Gastrocnemius medialis (tissue), 4 donors: ENCODE measurements at places on chromosomes 6 and 20.

DNA sequence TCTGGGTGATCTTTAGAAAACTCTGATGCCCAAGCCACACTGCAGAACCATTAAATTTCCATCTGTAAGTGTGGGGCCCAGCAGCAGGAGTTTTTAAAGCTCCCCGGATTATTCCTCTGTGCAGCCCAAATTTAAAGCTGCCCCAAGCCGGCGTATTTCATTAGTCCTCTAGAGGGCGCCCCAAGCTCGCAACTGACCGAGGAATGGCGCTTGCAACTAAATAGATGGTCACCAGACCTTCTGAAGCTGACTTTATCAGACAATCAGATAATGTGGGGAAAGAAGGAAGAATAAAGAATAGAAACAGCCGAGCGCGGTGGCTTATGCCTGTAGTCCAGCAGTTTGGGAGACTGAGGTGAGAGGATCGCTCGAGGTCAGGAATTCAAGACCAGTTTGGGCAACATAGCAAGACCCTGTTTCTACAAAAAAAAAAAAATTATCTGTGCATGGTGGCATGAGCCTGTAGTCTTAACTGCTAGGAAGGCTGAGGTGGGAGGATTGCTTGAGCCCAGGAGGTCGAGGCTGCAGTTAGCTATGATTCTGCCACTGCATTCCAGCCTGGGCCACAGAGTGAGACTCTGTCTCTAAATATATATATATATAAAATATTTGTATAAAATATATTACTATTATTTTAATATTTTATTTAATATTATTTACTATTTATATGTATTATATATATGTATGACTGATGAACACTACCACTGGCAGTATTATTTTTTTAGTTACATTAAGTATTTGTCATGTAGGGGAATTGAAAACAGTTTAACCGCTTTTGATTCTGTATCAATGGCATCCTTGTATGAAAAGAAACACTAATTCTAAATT, 56.0 kb downstream of the OTOR start:
- DNase-seq: no peak

GRCh38 chr20:35333606-35334005, 41.4 kb upstream of the FAM83C start:
- no peak for DNase-seq

GRCh38 chr6:158744986-158745430, 74.2 kb downstream of the EZR start:
- DNase-seq: no peak

GRCh38 chr20:59160389-59161115, 3.1 kb upstream of the ZNF831 start:
- DNase-seq: no peak

DNA sequence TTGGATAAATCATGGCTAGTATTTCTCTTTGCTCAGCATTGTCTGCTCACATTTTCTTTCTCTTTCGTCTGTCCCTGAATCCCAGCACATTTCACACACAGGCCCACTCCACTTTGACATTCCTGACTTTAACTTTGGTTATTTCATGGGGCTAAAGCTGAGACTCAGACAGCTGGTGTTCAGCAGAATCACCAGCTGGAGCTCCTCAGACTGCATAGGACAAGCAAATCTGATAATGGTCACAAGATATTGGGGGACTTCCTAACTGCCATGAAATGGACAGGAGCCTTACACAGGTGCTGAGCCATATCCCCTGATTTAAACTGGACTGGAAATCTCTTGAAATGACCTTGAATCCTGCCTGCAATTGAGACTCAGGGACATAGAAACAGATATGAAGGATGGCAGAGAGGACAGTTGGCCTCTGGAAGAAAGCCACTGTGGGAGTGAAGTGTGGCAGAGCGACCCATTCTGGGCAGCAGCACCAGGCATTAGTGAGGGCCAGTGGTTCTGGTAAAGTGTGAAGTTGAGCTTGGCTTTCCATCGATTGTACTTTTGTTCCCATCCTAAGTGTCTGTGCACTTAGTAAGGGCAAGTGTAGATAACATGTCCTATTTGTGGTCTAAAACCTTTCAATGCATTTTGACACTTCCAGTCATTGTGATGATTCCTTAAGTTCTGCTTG, 10.0 kb upstream of the IFNGR1 start:
- DNase-seq: no peak

- DNase-seq: no peak
Measured at GRCh38 chr20:53773792-53774401, 180.3 kb upstream of the ZNF217 start.

DNA sequence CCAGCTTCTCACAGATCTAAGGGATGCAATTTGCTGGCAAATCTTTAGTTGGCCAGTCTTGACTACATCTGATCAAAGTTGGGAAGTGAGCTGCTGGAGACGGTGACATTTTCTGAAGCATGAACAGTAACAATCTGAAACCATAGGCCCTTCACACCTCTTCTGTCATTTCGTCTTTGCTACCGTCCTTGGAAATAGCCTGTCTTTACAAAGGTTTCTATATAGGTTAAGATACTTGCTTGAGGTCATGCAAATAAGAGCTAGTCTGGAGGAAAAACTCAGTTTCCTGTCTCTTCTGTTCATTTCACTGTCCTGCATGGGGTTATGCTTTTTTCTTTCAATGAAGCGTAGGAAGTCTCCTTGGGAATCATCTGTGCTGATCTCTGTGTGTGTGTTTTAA, 55.6 kb downstream of the CARMIL1 start:
- DNase-seq: no peak

GRCh38 chr6:138571585-138572166, 72.4 kb upstream of the NHSL1 start:
- DNase-seq: no peak

- no peak for DNase-seq
Measured at GRCh38 chr6:126361832-126362440, 22.0 kb downstream of the CENPW start.

GRCh38 chr6:36136034-36136433, 5.7 kb downstream of the MAPK13 start:
- DNase-seq: no peak

- DNase-seq: no peak
Measured at GRCh38 chr6:44255105-44255808, 2.1 kb downstream of the SLC35B2 start.

DNA sequence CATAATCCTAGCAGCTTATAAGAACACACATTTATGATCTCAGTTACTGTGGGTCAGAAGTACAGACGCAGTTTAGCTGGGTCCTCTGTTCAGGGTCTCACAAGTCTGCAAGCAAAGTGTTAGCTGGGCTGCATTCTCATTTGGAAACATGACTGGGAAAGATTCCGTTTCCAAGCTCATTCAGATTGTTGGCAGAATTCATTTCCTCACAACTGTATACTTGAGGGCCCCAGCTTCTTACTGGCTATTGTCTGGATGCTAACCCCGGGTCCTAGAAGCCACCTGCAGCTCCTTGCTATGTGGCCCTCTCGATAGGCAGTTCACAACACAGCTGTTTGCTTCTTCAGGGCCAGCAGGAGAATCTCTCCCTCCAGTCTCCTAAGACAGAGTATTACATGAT, 13.1 kb downstream of the TCP11 start:
- DNase-seq: no peak

DNA sequence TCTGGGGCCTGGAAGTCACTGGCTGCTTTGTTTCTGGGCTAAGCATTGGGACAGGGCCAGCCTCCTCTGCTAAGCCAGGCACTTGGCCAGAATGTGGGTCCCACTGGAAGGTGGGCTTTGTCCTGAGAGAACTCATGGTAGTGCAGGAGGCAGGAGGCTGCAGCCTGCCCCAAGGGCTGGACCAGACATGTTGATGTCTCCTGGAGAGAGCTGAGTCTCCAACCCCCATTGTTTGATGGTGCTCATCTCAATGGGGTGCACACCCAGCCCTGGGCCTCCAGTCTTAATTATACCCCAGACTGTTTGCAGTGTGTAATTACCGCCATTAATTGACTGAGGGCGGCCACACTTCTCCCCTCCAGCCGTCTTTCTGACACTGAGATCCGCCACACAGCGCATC, 220.5 kb upstream of the PMEPA1 start:
- DNase-seq: no peak

- peak; percentile 33 for DNase-seq
Measured at GRCh38 chr6:13272131-13273046, 55.9 kb downstream of the TBC1D7 start.

DNA sequence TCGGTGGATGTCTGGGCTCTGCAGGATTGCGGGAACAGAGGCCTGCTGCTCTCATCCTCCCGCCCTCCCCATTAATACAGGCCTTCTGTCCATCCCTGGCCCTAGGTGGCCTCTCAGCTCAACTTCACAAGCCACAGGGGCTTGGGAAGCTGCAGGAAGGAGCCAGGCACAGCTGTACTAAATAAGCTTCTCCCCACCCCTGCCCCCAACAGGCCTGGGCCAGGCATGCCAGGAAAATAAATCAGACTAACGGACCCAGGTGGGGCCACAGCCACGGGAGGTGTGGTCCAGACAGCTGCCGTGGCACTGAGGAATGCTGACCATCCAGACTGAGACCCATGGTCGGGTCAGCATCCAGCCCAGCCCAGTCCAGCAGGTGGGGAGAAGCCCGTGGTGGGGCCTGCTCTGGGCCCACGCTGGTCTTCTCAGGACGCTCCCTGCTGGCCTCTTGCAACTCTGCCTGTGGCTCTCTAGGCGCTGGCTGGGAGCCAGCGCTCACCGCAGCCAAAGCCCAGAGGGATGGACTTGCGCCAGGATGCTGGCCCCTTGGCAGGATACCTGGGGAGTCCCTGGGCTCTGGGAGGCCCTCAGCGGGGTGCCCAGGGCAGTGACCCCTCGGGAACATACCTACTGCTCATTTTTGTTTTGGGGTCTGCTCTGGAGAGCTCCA, 8.6 kb upstream of the YTHDF1 start:
- no peak for DNase-seq

DNA sequence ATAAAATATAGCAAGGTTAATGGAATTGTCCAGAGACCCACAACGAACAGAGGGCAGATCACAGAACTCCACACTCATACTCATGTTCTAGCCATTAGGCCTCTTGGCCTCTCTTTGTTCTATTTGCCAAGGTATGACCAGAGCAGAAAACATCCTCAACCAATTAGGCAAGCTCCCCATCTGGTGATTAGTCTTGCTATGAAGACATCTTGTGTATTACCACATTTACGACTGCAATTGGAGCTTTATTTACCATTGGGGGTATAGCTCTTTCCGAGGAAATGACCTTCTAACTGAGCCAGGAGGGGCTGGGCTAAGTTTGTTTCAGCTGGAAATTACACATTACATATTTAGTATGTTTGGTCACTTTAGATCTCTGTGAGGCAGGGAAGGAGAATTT, 593.9 kb downstream of the CD109 start:
- no peak for DNase-seq

DNA sequence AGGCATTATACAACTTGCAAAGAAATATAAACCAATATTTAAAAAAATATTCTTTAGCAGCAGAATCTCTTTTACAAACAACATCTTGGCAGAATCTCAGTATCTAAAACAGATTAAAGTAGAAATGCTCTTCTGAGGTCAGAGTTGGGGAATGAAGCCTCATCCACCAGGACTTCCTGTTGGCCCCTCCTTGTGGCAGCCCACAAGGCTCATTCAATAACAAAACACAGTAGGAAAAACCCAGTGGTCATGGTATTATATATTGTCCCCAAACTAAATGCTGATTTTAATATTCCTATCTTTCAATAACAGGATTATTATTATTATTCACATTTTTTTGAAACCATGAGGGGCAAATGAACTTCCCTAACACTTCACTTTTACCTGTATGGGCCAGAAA, 368.6 kb downstream of the BTBD9 start:
- DNase-seq: no peak

GRCh38 chr6:170345662-170346061, 39.1 kb downstream of the FAM120B start:
- DNase-seq: no peak

DNA sequence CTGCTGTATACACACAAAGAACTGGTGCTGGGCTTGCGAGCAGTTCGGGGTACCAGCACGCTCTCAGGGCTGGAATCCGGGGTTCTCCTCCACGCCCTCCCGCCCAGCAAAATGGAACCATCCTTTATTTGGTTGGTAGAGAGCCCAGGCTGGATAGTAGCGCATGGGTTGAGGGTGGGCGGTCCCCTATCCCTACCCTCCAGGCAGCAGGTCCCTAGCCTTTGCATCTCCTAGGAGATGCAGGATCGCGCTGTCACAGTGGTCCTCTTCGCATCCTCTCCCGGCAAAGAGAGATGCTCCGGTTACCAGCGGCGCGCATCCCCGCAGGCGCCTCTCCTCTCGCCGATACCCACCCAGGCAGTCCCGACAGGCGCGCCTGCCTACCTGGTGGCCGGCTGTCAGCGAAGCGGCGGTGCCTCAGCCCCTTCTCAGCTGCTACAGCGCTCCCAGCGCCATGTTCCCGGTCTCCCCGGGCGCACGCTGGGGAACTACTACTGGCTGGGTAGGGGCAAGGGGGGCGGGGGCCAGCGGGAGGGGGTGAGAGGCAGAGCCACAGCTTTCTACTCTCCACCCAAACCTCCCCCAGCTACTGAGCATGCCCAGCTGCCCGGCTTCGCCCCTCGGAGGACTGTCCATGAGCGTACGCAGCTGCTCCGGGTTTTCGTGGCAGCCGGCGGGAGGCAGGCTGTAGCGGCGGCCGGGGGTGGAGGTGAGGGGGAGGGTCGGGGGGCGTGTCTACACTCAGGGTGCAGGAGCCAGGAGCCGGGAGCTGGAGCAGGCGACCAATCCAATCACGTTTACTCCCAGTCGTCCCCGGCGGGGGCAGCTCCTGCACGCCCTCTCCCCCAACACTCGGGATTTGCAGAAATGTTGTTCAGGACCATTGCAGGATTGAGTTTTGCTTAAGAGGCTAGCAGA, at the start of gene PAK5:
PAK5 (minus strand) TSS at position 699 of the 918 bp plus-strand sequence. CDS start 194,748 bp downstream, outside the sequence.
- no peak for DNase-seq

DNA sequence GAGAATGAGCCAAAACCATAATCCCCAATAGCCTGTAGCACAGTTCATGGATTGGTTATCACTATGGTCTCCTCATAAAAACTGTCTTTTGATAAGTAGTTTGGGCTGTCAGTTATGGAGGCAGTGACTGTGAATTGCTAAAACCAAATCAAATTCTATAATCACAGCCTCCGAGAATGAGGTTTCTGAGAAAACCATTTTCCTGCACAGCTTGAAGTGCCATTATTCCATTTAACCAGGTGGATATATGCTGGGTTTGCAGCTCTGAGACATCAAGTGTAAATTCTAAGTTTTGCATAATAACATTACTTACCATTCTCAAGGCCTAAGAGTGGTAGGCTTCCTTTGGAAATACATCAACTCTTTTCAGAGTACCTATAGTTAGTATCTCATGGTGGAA, 485.4 kb downstream of the FRK start:
- no peak for DNase-seq

DNA sequence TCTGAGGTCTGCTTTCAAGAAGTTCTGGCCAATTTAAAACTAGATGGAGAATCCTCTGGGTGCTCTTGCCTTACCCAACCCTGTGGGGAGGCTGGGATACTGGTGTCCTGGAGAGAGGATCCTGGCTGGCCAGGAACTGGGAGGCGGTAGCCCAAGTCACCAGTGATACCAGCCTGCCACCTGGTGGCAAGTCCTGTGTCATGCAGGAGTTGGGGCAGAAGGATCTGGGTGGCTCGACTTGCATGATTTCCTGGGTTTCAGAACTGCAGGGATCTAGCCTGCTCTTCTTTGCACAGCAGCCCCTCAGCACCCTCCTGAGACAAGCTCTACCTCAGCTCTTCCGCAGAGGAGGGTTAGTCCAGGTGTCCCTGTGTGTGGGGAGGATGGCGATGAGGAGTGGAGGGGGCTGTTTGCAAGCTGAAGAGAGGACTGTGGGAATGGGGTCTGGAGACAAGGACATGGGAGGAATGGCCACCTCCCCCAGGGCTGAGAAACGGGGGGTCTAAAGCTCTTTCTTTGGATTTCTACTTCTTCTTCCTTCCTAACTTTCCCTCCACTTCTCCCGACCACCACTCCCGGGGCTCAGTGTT, 4.2 kb downstream of the KCNK17 start:
- DNase-seq: peak; percentile 38

- DNase-seq: no peak
Measured at GRCh38 chr20:50477239-50477872, 32.8 kb upstream of the PTPN1 start.
